Adipocyte (in vitro differentiated cells): ENCODE measurements at places on chromosomes 5 and 9.

DNA sequence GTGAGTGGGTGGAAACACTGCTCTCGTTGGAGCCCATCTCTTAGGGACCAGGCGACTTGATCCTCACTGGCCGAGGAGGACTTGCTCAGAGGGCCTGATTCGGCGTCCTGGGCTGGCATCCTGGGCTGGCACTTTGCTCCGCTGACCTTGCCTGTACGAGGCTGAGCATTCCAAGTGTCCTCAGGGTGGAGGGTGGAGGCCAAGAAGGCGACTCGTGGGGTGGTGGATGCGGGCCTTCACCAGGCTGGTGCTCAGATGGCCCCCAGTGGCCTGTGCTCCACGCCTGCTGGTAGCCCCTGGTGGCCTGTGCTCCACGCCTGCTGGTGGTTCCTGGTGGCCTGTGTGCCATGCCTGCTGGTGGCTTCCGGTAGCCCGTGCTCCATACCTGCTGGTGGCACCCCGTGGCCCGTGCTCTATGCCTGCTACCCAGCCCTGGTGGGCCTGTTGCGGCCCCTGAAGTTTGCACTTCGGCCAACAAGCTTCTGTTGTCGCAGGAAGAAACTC lies 42.9 kb downstream of the PHF2 start:
- no peak for DNase-seq

DNA sequence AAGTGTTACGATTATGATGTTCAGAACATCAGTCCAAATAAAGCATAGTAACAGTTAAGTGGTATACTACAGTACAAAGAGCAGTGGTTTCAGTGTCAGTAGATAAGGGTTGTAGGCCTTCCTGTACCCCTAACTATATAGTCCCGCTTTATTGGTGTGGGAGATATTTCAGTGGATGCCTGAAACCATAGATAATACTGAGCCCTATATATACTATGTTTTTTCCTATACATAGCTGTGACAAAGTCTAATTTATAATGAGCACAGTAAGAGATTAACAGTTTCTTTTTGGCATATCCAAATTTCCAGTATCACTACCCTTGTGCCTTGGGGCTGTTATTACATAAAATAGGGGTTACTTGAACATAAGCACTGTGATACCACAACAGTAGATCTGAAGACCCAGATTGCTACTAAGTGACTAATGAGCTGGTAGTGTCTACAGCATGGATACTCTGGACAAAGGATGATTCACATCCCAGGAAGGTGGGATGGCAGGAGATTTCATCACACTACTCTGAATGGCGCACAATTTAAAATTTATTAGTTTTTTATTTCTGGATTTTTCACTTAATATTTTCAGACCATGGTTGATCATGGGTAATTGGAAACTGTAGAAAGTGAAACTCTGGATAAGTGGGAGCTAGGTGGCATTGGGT lies 119.3 kb downstream of the RPS23 start:
- no peak for DNase-seq

DNA sequence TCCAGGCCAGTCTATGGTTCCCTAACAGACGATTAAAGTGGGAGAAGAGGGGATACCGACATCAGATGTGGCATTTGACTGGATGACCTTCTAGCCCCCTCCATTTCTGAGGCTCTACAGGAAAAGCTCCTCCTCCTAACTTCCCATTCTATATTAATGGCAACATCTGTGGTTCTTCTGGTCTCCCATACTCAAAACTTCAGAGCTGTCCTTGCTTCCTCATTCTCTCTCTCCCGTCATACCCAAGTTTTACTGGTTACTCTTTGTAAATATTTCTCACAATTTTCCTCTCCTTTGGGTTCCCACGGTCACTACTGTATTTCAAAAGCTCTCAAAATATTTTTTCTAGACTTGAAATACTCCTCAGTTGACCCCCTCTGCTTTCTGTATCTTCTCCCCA lies 36.0 kb upstream of the IL7R start:
- DNase-seq, result no peak

DNA sequence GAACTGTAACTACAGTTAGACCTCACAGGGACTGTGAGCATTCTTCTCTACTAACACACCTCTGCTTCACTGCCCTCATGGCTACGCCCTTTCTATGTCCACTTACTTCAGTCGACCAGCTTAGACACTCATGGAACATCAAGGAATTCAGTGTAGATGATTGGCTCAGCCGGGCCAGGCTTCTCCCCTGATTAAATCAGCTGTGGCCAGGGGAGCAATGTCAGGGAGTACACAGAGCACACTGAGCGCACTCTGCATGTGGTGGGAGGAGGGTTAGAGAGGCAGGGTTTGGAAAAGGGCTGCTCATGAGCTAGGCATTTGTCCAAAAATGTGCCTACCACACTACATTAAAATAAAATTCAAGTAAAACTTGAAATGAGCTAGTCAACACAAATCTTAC lies 400.5 kb downstream of the ARRDC3 start:
- DNase-seq, result no peak

DNA sequence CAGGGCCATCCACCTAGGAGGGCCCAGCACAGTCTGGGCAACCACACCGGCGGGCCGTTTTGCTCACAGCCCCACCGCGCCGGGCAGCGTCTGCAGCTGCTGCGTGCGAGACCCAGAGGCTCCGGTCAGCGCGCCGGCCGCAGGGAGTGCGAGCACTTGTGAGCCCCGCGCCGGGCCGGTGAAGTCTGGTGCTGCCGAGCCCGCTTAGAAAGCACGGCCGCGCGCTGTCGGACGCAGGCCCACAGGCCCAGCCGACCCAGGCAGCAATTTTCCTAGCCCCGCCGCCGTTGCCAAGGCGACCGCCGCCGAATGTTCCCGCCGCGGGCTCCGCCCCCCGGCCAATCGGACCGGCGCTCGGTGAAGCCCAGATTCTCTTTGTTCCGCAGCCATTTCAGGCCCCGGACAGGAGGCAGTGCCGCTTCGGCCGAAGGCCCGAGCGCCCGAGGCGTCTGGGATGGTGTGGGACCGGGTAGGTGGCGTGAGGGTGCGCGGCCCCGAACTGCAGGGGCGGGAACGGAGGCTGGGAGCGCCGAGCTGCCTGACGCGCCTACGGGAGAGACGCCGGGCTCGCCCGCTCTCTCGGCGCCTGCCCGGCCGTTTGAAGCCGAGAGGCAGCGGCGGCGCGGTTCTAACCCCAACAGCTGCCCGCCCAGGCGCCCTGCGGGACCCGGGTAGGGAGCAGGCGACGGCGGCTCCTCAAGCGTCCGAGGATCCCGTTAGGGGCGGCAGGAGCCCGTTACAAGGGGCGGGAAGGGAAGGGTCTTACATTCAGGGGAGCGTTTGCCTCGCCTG lies at the start of gene TNPO1:
TSS of gene TNPO1 (plus strand) at position 378 of the 792 bp plus-strand sequence. CDS start at position 455, 77 bp downstream.
- DNase-seq, result peak; percentile 96

GRCh38 chr9:112168197-112168596 lies 6.9 kb downstream of the SUSD1 start:
- DNase-seq, result no peak
